ENCODE measurements at places on chromosomes 11 and 22.

- no peak for ATAC-seq
Observed at GRCh38 chr11:124725719-124726105, 14.0 kb upstream of the NRGN start.

GRCh38 chr11:112507281-112507680 is 246.6 kb upstream of the PLET1 start:
- ATAC-seq = no peak

DNA sequence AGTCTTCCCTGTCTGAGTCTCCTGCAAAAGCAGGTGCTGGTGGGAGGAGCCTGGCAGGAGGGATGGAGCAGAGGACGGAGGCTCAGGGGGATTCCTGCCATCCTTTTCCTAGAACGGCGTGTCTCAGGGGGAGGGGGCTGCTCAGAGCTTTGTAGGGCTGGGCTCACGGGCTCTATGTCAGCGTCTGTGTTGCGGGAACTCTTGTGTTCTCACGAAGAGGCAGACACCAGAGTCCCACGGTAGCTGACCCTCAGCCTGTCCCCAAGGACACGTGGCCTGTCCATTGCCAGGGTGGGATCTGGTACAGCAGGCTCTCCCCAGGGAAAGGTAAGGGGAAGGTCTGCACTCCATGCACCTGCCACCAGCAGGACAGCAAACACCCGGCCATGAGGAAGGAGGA is 1505.2 kb downstream of the TBC1D22A start:
- no peak for ATAC-seq

GRCh38 chr11:19868281-19868821 is 155.7 kb downstream of the NAV2 start:
- peak; percentile 86 for ATAC-seq

DNA sequence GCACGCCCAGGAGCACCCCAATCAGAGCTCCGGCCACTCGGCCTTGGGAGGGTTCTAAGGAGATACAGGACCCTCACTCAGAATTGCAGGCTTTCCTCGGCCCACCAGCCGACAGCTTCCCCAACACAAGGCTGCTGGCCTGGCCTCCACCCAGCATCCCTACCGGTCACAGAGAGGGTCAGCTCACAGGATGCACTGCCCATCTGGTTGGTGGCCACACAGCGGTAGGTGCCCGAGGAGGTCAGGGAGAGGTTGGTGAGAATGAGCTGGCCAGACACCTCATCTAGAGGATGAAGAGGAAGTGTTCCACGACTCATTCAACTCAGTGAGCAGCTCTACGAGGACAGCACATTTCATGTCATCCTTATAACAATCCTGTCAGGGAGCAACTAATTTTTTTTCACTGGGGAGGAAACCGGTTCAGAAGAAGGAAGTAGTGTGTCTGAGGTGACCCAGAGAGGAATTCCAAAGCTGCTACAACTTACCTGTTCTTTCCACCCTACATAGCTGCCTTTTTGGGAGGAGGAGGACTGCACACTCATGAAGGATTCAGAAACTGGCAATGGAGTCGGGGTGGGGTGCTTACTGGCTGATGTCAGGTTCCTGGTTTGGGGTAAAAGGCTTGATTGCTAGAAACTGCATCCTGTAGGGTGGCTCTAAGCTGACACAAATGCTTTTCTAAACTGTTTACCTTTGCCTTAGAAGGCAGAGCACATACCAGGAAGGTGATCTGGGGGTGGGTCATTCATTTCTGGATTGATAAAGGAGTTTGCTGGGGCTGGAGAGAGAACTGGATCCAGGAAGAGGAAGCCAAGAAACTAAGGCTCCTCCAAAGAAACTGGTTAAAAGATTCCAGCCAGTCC is 3.3 kb downstream of the VSIG2 start:
- peak; percentile 32 for ATAC-seq

- ATAC-seq = no peak
Observed at GRCh38 chr11:112440518-112440917, 179.9 kb upstream of the PLET1 start.

DNA sequence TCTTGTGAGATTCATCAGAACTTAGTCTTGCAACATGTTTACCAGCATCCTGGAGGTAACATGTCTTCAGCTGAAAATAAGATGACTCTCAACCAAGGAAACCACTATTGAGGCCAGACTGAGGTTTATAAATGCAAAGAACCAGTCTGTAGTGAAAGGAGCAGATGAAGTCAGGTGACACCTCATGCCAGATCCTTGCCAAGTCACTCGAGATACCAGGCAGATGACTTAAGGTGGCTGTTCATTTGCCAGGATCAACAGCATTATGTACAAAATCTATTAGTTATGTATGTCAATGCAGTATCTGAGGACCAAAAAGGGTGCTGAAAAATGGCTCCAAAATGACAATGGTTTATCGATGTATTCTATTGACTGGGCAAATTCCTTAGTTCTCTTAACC is 100.0 kb upstream of the SOX6 start:
- no peak for ATAC-seq

DNA sequence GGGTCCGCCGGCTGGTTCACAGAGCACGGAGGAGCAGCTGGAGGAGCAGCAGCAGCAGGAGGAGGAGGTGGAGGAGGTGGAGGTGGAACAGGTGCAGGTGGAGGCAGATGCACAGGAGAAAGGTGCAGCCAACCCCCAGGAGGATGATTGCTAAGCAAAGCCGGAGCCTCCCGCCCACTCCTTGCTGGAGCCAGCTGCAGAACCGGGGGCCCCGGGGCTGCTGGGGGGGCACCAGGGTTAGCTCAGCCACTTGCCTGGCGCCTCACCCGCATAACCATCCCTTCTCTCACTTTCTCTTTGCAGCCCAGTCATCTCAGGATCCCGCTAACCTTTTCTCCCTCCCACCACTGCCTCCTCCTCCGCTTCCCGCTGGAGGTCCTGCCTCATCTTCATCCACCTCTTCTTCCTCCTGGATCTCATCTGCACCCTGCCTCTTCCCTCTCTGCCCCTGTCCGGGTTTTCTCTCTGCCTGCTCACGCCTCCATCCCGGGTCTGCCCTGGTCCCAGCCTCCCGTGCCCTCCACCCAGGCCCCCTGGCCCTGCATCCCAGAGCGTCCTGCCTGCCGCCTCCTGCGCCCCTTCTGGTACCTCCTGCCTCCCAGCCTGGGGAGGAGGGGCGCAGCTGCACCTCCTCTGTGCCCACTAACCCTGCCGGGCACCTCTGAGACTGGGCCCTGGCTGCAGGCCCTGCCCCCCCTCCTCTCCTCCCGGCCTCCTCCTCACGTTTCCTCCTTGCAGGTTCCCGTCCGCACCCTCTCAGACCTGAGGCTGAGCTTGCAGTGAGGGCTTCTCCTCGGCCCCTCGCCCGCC is 9.5 kb downstream of the KCTD17 start:
- ATAC-seq = no peak

- ATAC-seq = no peak
Observed at GRCh38 chr11:73292525-73292894, 15.6 kb upstream of the ARHGEF17 start.

- no peak for ATAC-seq
Observed at GRCh38 chr11:85316967-85317366, 310.2 kb downstream of the DLG2 start.

DNA sequence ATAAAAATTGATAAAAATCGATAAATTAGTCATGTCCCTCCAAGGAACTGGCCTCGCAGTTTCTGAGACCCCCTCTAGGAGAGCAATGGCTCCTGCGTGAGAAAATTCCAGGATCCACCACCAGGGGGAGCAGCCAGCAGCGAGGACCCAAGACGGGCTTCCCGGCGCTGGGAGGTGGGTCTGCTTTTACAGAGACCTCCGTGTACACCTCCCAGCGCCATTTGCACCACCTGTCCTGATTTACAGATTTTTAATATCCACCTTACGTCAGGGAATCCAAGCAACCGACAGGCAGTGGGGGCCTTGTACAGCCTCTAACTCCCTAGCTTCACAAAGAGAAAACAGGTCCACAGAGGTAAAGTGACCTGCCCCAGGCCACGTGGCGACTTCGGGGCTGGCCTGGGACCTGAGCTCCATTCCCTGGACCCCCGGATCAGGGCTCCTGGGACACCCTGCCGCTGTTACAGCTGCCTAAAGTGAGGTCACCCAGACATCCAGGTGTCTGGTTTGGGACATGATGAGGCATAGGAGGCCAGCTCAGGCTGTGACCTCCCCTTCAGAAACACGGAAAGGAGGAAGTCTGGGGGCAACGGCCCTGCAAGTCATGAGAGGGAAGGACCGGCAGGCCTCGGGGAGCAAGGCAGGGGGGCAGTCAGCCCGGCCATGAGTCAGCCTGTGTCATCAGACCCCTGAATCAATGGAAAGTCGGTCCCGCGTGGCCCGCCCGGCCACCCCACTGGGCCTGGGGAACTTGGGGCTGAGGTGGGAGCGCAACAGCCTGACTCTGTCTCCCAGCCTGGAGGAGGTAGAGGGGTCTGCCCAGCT is 3.5 kb downstream of the OSM start:
- ATAC-seq = no peak

GRCh38 chr11:125347261-125347585 is 148.8 kb downstream of the FEZ1 start:
- ATAC-seq = no peak

DNA sequence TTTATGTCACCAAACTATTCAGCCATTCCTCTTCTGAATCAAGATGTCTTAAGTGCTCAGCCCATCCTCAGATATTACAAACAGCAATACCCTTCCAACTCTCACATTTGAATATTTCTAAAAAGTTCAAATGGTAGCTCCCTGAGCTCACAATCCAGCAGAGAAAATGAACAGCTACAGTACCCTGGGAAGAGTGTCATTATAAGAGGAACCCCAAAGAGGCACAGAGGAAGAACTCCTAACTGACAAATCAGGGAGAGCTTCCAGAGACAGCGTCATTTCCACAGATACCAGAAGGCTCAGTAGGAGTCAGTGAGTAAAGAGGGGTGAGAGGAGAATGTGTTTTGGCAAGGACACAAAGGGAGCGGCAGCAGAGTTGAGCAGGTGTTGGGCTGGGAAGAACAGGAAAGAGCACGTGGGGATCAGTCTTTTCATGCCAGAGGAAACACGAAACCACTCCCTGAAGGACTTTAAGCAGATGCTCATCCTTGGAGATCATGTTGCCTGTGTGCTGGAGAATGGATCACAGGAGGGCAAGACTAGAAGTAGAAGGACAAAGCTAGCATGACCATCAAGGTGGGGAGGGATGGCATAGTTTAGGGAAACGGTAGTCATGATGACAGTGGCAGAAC is 4.3 kb downstream of the CLTCL1 start:
- no peak for ATAC-seq

DNA sequence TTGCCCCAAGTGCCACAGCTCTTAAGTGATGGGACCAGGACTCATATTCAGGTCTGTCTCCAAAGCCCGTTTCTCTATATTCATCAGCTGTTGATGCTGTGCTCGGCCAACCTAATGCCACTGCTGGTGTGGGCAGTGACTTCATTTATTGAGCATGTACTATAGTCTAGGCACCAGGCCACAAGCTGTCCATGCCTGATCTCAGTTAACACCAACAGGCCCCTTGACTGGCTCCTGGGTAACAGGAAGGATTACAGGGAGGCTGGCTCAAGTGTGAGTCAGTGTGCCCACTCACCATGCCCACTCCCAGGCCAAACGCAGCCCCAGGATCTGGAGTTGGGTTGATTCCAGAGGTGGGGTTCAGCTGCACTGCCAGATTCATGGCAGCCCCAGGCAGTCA is 8.6 kb upstream of the CRYBB2 start:
- no peak for ATAC-seq

DNA sequence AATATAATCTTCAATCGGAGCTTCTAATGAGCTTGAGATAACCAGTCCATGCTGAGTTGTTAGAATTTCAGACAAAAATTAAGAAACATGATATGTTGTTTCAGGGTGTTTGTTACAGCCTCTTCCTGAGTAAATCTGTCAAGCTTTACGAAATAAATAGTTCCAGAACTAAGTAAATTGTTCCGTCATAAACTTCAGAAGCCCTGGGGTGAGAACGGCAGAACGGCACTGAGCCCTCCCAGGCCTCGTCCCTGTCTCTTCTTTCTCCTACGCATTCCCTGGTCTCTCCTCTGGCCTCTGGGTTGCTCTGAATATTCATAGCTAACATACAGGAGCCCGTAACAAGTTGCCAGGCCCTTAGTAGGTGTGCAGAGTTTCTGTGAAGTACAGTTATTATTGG is 390.8 kb upstream of the NARS2 start:
- ATAC-seq = no peak

DNA sequence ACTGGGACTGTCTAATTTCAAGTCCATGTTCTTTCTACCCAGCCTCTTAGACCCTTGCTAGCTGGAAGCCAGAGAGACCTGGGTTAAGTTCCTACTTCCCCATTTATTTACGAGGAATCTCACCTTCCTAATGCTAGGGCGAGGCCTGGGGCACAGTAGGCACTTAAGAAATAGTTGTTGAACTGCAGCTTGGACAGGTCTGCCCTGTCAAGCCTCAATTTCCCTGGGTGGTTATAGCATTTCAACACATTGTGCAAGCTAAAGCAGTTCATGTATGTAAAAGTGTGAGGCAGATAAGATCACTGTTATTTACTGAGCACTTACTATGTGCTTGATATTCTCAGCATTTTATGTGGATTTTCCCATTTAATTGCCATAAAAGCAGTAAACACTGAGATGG is 12.1 kb downstream of the NAV2 start:
- ATAC-seq = no peak

- no peak for ATAC-seq
Observed at GRCh38 chr11:32426819-32427615, 8.3 kb downstream of the WT1 start.

DNA sequence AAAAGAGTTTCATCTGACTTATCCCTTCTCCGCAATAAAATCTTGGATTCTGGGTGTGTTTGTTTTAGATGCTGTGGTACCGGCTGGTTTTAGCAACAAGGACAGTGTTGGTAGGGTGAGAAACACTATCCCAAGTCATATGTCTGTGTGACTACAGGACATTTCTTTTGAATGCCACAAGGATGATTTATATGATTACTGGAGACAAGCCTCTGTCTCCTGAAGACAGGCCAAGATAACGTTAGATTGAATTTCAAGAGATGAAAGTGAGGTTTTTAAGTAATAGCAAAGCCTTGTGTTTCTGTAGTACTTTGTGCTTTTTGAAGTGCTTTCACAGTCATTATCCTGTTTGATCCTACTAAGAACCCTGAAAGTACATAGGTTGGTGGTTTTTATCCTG is 101.6 kb downstream of the COMMD9 start:
- no peak for ATAC-seq

DNA sequence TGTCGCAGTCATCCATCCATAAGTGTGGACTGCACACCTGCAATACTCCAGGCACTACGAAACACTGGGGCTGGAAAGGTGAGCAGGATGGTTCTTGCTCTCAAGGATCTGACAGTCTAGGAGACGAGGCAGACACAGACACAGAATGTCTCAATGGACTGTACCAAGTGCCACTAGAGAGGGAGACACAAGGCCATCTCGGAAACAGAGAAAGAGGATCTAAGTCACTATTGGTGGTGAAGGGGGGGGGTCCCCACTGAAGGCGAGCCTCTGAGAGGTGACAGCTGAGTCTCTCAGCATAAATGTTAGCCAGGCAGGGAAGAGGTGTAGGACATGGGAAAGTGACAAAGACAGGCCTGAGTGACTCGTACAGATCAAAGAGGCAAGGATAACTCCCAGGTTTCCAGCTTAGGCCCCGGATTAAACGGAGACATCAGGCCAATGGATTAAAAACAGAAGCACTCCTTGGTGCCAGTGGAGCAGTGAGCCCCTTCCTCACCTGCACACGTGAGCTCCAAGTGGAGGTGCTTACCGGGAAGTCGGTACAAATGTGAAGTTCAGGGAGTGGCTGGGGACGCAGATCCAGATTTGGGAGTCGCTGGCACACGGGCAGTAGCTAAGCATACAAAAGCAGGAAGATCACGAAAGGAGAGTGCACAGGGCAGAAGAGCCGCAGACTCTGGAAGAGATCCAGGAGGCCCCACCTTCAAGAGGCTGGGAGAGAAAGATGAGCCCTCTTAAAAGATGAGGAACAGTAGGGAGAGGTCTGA is 117.2 kb downstream of the MICAL3 start:
- ATAC-seq = no peak

- no peak for ATAC-seq
Observed at GRCh38 chr22:26553056-26553752, 36.7 kb downstream of the TPST2 start.

Data from gastroesophageal sphincter (tissue), 4 donors.